GM12864 (cell line): ENCODE measurements at places on chromosomes 3 and 15.

- no peak for DNase-seq
Measured at GRCh38 chr3:165753560-165753959, 83.7 kb downstream of the BCHE start.

GRCh38 chr15:34065261-34065660 is 26.3 kb upstream of the AVEN start:
- no peak for DNase-seq

DNA sequence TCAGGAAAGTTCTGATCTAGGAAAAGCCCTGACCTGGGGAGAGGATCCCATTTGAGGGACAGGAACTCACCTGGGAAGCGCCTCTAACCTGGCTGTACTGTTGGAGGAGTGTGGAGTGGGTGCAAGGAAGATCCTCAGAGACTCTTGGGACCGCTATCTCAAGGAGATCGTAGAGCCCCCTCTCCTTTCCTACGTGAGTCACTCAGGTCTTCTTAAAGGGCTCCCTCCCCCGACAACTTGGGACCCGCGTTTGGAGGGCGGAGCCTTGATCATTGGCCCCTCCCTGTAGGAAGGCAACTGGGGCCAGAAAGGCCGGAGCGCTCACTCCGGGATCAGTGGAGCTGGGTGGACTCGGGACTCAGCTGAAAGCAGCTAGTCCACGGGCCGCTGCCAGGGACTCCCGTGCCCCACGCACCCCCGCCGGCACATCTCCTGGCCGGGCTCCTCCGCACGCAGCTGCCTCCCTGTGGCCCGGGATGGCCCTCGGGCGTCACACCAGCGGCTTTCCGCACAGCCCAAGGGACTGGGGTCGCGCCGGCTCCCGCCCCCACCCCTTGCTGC is 520 bp downstream of the SLC26A6 start:
- DNase-seq: peak; percentile 24

- DNase-seq: no peak
Measured at GRCh38 chr3:50620420-50620819, 3.5 kb downstream of the MAPKAPK3 start.

DNA sequence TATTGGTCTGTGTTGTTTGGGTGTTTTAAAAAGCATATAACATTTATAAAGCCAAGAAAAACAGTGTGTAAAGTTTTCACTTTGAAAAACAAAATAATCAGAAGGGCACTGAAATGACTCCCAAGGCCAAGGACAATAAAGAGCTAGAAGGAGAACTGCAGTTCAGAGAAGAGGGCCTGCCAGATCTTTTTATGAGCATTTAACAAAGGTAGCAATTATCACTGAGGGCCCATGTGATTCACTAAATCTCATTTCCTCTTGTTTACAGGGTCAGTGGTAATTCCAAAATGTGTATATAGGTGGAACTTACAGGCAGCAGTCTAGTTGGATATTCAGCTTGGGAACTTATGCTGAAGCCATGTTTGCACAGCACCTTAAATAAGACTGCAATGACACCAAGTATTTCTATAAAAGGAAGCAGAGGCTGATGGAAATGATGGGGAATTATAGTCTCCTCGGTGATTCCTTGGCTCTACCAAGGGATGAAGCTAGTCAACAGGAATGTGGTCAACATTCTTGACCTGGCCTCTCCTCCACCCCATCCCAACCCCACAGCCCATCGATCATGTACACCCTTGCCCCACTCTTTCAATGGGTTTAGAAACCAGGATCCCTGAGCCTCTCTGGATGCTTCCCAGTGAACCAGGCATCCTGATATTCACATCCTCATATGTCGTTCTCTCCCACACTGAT is 54.4 kb upstream of the THUMPD3 start:
- no peak for DNase-seq

- no peak for DNase-seq
Measured at GRCh38 chr3:179603321-179603720, 1.1 kb downstream of the MRPL47 start.

DNA sequence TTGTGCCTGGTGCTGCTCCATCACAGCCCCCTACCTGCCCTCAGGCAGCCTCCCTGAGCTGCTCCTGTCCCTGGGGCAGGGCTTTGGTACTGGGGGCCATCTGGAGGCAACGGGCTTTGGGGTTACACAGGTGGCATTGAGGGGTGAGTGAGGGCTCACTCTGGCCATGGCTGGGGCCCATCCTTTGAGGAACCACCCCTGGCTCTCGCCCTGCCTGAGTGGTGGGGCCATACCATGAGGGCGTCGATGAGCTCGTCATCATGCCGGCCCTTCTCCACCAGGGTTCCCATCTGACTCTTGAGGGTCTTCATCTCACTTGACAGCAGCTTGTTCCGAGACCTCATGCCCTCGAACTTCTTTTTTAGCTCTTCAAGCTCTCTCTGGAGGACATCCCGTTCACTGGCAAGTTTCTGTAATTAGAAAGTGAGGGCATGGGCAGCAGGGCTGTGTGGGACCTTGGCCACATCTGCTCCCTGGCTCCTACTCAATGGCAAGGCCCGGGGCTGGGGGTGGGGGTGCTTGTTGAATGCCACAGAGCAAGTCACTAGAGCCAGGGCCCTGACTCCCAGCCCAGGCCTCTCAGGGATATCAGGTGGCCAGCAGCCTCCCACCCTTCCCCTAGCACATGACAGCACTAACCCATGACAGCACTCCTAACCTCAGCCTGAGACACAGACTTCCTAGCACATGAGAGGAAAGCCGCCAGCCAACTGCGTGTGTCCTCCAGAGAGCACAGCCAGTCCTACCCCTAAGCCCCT is 33.5 kb downstream of the CCDC13 start:
- DNase-seq: no peak

DNA sequence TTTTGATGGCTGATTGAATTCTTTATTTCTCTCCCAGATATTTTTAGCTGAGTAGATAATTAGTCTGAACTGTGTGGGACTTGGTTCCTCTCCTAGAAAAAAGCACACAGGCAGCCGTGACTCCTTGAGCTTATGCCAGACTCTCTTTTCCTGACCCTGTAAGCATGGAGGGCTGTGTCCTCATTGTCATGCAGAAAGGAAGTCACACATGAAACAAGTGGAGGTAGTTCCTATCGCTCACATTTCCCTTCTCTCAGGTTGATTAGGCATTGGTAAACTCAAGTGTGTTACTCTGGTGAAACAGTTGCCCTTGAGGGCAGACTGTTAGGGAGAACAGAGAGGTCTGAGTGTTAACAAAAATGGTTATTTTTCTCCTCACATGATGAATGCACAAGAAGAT is 6.3 kb upstream of the RTP4 start:
- DNase-seq: peak; percentile 8

GRCh38 chr3:153626158-153626557 is 464.1 kb downstream of the RAP2B start:
- DNase-seq: no peak

DNA sequence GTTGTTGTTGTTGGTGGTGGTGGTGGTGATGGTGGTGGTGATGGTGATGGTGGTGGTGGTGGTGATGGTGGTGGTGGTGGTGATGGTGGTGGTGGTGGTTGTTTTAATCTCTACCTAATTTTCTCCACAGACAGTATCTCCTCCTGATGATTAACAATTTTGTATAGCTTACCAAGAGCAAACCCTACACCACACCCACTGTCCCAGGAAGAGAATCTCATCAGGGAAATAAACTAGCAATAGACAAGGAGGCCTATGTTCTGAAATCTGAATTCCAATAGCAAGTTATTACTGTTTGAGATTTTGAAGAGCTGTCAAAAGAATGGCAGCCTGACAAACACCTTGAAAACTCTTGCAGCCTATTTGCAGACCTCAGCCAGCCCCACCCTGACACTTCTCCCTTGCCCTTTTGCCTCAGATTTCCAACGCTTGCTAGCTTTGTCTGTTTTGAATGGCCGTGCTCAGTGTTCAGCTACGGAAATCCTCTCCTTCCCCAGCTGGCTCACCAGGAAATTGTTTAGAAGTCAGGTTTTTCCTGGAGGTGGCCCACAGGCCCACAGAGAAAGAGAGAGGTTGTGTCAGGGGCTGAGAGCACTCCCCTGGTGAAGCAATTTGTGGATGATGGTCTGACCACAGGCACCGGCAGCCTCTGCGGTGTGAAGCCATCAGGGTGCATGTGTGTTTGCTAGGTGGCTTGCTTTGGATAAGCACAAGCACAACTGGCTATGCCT is 101.6 kb downstream of the MAGI1 start:
- DNase-seq: no peak

GRCh38 chr3:117603097-117603496 is 893.5 kb downstream of the TUSC7 start:
- peak; percentile 22 for DNase-seq

GRCh38 chr3:168116279-168116678 is 20.6 kb upstream of the GOLIM4 start:
- DNase-seq: no peak

GRCh38 chr3:69867941-69868505 is 128.8 kb downstream of the MITF start:
- DNase-seq: no peak

DNA sequence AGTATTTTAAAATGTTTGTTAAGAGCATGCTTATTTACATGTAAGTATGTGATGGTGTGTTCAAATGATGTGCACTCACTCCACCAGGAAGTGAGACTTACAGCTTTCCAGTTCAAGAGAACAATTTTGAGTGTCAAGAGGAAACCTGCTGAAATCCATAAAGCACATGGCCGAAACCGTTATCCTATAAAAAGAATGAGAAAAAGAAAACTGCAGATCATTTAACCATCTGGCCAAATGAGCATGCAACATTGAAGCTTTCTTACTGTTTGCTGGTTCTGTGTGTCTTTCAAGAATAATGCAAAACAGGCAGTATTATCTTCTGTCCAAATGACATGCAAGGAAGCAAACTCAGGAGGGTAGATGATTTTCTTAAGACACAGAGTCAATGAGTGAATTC is 26.3 kb downstream of the GABRR3 start:
- DNase-seq: peak; percentile 54

GRCh38 chr3:196471551-196471950 is 32.0 kb downstream of the RNF168 start:
- no peak for DNase-seq

- no peak for DNase-seq
Measured at GRCh38 chr3:190258634-190259033, 63.6 kb downstream of the CLDN1 start.

- DNase-seq: no peak
Measured at GRCh38 chr3:111819927-111820326, 39.1 kb upstream of the PHLDB2 start.

DNA sequence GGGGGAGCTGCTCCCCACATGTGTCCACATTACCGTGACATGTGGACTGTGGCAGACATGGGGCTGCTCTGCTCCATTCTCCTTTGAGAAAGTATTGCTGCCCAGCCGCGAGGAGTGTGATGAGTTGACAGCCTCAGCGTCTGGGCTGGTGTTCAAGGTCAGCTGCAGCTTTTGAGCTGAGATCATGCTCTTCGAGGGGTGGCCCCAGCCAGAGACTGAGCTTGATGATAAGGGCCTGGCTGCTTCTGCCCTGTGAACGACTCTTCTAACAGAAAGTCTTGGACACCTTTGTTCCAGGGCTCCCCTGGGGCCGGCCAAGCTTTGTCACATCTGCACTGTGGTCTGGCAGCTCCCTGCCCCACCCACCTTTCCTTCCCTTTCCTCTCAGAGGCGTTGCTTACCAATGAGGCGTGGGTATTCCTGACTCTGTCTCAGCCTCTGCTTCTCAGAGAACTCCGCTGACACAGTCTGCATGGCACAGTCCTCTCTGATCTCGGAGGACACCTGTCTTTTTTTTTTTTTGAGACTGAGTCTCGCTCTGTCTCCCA is 86.6 kb downstream of the CHRD start:
- no peak for DNase-seq
